ENCODE measurements at places on chromosomes 3 and 15.

GRCh38 chr3:63872135-63872924, 8.7 kb downstream of the ATXN7 start:
- DNase-seq: no peak

DNA sequence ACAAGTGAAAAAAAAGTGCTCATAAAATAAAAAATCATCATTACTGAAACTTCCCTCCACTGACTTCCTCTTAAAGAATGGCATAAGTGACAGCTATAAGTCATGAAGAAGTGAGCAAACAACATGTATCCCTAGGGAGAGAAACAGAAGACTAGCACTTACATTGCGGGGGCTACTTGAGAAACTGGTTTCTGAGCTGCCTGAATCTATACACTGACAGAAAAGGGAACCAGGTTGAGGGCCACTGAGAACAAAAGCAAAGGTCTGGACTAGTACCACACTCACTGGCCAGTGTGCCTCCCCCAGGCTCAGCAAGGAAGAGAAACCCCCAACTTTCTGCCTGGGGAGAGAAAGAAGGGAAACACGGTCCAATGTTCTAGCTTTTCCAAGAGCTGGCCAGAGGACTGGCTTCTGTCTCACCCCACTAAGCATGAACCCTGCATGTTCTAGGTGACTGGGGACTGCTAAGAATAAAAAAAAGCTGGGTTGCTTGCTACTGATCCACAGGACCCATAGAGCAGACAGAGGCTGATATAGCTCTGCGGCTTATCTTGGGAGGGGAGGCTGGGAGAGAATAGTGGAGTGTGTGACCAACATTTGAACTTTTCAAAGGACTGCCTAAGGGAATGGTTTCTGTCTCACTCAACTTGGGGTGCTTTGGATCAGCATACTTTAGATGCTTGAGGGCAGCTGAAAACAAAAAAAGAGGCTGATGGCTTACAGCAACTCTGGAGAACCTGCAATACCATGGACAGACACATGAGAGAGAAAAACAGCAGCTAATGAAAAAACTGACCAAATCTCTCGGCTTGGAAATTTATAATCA, 8.1 kb downstream of the RAD18 start:
- no peak for DNase-seq

DNA sequence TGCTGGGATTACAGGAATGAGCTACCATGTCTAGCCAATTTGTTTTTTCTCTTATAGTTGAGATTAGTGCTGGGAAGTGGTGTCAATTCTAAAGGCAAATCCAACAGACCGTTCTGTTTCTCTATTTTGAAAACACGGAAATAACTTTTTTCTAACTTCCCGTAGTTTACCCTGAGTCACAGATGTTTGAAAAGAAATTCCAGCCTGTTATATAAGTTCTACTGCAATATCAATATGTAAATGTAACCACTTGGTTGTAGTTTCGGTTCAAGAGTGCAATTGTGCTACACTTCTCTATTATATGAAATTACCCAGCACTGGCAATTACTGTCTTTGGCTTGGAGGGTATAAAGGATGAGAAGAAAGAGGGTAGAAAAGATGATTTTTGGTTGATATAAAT, 22.3 kb upstream of the GNB4 start:
- no peak for DNase-seq

GRCh38 chr3:123540285-123540684, 44.6 kb downstream of the HACD2 start:
- no peak for DNase-seq

- DNase-seq: no peak
These were observed 7.5 kb downstream of the COLQ start for GRCh38 chr3:15513810-15514662.

- DNase-seq: no peak
These were observed 239.6 kb downstream of the MEIS2 start for GRCh38 chr15:36860792-36861191.

- DNase-seq: no peak
These were observed 17.2 kb upstream of the CD200 start for GRCh38 chr3:112315791-112316190.

- no peak for DNase-seq
These were observed 506 bp downstream of the RAD51 start for GRCh38 chr15:40695469-40695890.

GRCh38 chr3:54960082-54960481, 32.2 kb upstream of the LRTM1 start:
- DNase-seq: no peak

- DNase-seq: no peak
These were observed 5.8 kb downstream of the PRKCD start for GRCh38 chr3:53166781-53167291.

DNA sequence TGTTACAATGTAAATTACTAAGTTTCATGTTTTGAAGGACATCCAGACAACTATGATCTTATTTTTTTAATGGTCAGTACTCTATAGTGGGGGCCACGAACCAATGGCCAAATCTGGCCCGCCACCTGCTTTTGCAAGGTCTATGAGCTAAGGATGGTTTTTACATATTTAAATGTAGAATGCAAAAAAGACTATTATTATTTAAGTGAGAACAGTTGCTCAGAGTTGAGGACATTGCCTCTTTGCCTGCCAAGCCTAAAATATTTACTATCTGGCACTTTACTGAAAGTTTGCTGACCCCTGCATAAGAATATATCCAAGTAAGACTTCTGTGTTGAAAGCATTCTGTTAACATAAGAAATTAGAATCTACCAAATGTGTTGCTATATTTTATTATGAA, 163.7 kb upstream of the MDFIC2 start:
- no peak for DNase-seq

GRCh38 chr3:133227813-133228212, 172.0 kb upstream of the BFSP2 start:
- no peak for DNase-seq

GRCh38 chr3:178397202-178397601, 139.0 kb upstream of the KCNMB2 start:
- no peak for DNase-seq

- no peak for DNase-seq
These were observed 55.5 kb downstream of the PLS1 start for GRCh38 chr3:142651711-142652110.

- DNase-seq: no peak
These were observed 20.7 kb upstream of the NR2E3 start for GRCh38 chr15:71789616-71790015.

DNA sequence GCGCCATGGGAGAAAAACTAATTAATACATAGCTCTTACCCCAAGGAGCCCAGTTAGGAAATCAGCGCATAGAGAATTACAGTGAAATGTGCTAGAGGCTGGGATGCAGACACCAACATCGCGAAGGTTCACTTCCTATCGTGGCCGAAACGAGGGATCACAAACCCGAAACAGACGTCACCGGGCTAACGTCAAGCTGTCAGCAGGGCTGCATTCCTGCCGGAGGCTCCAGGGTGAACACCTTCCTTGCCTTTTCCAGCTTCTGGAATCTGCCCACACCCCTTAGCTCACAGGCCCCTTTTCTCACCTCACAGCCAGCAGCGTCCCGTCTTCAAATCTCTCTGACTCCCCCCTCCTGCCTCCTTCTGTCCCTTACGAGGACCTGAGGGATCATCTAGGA, 13.0 kb downstream of the GP5 start:
- DNase-seq: no peak

GRCh38 chr3:172341482-172342059, 106.7 kb downstream of the GHSR start:
- DNase-seq: no peak

DNA sequence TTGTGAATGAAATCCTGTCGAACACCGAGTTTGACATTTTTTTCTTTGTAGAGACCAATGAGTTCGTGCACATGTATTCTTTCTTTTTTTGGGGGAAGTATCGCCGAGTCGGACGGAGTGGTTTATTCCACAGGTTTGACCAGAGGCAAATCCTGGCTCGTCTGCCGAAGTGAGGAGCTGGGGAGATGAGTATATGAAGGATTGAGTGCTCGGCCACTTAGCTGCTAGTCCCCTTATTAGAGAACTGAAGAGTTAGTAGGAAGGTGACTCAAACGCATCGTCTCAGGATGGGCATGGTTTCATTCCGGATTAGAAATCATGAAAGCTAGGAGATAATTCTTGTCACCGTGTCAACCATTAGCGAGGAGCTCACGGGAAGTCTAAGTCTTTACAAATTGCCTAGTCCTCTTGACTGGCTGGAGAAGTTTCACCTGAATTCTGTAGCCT, 154.7 kb upstream of the GOLIM4 start:
- DNase-seq: no peak

DNA sequence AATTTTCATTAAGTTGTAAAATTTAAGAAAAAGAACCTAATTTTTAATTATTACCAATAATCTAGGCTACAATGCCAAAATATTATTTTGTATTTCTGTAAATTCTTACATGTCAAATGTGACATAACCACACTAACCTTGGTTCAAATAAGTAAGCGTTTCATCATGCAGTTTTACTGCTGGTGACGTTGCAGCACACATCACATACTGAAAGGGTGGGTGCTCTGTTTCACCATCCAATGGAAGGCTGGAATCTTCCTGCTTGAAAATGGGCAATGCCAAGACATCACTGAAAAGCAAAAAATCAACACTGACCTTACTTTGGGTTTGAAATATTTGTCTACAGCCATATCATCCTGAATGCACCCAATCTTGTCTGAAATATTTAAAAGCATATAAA, 14.8 kb downstream of the UBP1 start:
- no peak for DNase-seq

DNA sequence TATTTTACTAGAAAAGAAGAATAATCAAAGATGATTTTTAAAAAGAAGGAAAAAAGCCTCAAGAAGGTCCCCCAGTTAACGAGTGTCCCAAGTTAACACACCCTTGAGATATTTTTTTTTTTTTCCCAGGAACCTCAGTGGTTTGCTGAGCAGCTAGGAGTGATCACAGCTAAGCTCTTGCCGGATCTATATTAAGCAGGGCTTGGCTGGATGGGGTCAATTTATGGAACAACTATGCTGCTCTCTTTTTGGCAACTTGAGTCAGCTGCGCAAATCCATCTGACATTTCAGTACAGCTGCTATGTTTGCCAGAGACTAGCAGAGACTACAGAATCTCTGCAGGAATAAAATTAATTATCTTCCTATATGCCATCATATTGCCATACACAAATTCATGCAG, at the start of gene LMOD3:
LMOD3 (minus strand) TSS at position 193 of the 400 bp plus-strand sequence. CDS start 209 bp downstream, outside the sequence.
- no peak for DNase-seq

DNA sequence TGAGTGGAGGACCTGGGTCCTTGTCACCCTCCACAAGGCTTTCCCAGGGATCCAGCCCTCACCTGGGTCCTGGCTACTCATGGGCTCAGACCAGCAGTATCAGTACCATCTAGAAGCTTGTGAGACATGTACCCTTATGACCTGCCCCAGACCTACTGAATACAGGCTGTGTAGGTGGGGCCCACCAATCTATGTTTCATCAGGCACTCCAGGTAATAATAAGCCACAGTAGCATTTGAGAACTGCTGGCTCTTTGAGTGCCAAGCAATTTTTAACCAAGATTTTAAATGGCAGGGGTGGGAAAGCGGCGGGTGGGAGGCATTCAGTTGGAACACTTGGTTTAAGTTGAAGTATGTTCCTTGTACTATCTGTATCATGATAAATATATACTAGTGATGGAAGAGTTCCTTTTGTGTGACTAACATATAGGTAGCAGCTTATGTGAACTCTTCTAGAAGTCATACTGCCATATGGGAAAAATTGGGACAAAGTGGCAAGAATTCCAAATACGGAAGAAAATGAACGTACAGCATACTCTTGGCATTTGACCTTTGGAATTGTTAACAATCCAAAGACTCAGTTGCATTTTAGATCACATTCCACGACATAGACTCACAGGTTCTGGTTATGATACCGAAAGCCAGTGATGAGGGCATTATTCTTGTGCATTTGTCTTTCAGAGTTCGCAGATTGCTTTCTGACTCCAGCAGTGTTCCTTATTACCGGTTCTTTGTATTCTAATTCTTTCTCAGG, 190.4 kb downstream of the GHSR start:
- no peak for DNase-seq

DNA sequence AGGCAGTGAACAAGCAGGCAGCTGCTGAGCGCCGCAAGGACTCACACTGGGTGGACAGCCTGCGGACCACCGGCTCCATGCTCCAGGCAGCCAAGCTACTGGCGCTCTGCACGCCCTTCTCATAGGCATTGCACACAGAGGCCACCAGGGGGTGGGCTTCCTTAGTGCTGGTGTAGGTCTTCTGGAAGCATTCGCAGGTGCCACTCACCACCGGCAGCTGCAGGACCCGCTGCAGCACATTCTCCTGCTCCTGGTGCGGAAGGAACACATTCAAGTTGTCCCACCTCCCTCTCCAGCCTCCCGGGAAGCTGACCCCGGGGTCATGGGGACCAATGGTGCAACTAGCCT, 6.0 kb downstream of the PLIN1 start:
- DNase-seq: peak; percentile 27

DNA sequence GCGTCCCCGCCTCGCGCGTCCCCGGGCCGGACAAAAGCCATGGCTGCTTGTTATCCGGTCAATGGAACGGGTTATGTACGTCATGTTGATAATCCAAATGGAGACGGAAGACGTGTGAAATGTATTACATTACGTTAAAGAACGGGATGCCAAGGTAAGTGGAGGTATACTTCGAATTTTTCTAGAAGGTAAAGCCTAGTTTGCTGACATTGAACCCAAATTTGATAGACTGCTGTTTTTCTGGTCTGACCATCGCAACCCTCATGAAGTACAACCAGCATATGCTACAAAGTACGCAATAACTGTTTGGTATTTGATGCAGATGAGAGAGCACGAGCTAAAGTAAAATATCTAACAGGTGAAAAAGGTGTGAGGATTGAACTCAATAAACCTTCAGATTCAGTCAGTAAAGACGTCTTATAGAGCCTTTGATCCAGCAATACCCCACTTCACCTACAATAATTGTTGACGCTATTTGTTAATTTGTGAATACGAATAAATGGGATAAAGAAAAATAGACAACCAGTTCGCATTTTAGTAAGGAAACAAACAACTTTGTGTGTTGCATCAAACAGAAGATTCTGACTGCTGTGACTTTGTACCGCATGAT, 19.8 kb downstream of the WDR73 start:
- no peak for DNase-seq

DNA sequence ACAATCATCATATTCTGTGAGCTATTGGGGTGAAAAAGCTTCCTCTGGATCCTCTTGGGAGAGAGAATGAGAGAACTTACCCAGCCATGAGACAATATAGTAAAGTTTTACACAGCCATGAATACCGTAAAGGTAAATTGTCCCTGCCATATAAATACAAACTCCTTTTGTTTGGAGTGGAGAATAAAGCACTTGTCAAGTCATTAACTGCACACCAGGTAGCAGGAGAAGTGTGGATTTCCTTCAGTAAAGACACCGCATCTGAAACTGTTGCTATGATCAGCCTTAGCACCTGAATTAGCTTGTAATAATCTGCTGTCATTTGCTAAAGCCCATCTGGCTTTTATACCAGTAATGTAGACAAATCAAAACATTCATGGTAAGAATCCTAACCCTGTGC, 336.6 kb upstream of the SLCO3A1 start:
- DNase-seq: no peak

- DNase-seq: no peak
These were observed 574 bp downstream of the CHST2 start for GRCh38 chr3:143119974-143120715.

DNA sequence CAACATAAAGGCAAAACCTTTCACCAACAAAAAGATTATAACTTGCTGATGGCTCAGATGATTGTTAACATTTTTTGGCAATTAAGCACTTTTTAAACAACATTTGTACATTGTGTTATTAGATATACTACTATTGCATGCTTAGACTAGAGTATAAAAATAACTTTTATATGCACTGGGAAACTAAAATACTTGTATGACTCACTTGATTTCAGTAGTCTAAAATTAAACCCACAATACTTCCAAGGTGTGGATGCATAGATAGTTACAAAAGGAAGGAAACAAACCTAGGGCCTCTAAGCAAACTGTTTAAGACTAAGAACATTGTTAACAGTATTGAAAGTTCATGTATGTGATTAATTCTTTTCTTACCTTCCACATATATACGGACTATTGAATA, 1521.5 kb downstream of the OTOL1 start:
- DNase-seq: no peak

All from ovary (tissue), 10 donors.